IPS DF 6.9 (cell line): ENCODE measurements at places on chromosomes 2 and 18.

GRCh38 chr2:235541016-235541415, 47.2 kb downstream of the AGAP1 start:
- no peak for DNase-seq

- no peak for DNase-seq
Observed at GRCh38 chr18:49096021-49096420, 145.3 kb upstream of the SMAD7 start.

- no peak for DNase-seq
Observed at GRCh38 chr2:223759569-223760430, 77.6 kb downstream of the AP1S3 start.

- no peak for DNase-seq
Observed at GRCh38 chr2:18001671-18002070, 123.2 kb downstream of the KCNS3 start.

GRCh38 chr2:229526951-229527350, 187.4 kb downstream of the DNER start:
- DNase-seq, result no peak

DNA sequence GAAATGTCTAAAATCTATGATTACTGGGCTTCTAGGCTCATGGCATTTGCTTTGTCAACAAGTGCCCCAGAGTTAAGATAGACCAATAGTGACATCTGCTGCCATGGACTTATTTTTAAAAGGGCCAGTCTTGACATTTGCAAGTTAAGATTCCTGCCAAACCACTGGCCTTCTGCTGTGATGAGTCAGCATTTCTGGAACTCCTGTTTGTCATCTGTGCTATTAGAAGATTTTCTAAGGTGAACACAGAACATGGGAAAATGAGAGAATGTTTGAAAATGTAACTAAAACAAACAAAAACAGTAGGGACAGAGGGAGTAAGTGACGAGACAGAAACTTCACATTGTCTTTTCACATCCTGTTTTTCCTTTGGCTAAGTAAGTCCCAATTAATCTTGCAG, 93.7 kb upstream of the WDR75 start:
- no peak for DNase-seq

DNA sequence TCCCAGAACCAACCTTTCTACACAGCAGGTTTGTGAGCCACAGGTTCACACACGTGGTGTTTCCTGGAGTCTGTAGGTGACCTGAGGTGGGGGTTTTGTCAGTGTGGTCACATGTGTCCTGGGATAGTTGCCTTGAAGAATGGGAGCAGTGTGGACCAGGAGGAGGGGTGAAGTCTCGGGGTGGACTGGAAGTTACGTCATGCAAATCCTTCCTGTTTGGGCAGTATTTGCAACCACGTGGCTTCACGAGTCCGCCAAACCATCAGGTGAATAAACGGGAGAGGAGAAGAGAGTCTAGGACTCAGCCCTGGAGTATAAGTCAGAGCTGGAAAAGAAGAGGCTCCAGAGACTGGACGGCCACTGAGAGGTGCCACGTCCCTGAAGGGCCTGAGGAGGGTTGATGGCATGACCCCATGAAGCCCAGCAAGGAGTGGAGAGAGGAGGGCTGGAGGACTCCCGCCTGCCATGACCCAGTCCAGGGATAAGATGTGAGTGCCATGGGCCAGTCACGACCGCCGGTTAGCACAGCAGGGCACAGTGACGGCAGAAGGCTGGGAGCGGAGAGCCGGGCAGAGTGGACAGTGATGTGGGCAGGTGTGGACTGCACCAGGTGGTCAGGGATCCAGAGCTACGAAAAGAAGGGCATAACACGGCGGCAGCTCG, 16.5 kb downstream of the LPIN1 start:
- DNase-seq, result no peak

DNA sequence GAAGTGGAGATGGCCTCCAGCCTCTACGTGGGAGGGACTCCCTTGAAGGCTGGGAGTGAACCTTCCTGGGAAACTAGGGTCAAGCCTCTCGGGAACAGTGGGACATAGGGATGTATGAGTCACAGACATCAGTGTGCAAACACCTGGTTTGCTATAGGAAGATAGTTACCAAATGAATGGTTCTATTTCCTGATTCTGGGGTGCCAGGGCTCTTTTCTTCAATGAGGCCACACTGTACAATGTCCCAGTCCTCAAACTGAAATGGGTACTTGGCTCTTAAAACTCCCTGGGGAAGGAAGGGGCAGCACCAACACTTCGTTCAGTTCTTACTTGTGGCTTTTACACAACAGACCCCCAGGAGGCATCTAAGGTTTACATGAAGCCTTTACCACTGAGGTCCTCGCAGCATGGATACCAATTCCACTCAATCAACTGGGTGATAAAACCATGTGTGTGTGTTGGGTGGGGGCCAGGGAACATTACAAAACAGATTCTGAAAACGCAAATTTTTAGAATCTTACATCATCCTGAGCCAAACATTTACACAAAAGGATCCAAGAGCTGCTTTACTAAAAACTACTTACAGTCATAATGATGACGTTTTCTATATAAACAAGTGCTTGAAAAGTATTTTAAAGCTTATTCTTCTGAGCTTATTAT, 10.4 kb downstream of the ERFE start:
- DNase-seq, result no peak

DNA sequence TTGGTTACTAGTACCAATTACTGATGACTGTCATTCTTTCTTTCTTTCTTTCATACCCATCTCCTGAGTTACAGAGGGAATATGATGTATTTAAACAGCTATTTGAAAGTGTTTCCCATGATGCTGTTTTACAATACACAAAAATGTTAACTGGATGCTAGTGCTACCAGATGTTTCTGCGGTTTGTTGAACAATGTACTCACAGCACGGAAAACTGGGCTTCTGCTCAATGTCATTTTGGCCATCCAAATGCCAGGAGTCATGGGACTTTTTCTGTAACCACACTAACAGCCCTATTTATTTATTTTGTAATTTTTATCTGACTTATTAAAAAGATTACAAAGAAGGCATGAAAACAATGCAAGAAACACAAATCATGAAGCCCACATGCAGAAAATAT, 313.8 kb downstream of the RIT2 start:
- DNase-seq, result no peak
